ENCODE measurements at places on chromosomes 13 and 19.
A peak's percentile ranks its signal among the peaks of the same experiment; 100 is the strongest.

DNA sequence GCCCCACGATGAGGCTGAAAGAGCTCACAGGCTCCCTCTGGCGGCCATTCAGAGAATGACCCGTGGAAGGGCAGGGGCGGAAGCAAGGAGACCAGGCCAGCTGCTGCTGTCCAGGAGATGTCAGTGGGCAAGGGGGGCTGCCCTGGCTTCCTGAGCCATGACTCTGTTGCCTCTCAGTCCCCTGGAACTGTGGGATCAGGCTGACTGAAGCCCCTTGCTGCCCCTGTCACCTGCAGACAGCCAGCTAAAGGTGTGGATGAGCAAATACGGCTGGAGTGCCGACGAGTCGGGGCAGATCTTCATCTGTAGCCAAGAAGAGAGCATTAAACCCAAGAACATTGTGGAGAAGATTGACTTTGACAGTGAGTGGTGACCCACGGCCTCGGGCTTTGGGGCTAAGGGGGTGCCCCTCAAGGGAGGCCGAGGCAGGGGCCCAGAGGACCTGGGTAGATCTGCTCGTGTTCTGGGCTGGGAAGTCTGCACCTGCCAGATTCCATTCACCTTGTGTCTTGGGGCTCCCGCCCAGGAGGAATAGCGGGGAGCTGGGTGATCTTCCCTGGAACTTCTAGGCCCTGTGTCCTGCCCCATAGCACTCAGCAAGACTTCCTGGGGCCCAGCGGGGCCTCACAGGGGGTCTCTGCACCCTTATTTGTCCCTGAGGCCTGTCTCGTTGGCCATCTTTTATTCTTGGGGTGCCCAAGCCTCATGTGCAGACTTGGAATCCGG, 12.5 kb upstream of the ACTN4 start:
- DNase-seq = peak; percentile 67

DNA sequence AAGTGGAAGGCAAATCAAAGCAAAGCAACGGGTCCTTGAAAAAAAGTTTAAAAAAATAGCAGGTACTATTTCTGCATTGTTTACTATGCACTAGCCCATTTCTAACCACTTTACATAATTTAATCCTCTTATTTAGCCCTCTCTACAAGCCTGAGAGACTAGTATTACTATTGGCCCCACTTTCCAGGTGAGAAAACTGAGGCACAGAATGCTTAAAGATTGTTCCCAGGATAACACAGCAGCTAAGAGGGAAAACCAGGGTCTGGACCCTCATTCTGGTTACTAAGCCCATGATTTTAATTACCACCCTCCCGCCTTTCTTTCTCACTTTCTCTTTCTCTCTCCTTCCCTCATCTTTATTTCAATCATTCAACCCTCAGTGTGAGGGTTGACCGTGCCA, 5.7 kb downstream of the ZSWIM9 start:
- DNase-seq = no peak

DNA sequence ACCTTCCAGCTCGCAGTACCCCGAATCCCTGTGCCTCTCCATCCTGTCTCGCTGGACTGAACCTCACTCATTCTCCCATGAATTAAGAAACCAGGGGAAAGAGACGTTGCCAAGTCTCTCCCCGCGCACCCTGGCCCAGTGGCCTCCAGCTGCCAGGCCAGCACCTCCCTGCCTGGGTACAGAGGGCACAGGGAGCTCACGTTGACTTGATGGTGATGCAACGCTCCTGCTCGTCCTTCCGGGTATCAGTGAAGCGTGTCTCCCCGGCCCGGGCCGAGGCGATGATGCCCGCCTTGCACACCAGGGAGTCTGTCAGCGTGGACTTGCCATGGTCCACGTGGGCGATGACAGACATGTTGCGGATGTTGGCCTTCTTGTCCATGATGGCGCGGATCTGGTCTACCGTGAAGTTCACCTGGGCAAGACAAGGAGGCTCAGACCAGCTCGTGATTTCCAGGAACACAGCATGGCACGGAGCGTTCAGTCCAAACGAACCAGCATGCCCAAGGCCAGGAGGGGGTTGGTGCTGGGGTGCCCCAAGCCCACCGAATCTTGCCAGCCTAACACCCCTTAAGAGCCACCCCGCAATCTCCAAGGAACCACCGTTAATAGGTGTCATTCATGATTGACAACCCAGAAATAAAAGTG, 1.2 kb downstream of the EEF2 start:
- DNase-seq = no peak

- DNase-seq = no peak
These were observed 2.1 kb downstream of the FGF9 start for GRCh38 chr13:21672796-21673538.

DNA sequence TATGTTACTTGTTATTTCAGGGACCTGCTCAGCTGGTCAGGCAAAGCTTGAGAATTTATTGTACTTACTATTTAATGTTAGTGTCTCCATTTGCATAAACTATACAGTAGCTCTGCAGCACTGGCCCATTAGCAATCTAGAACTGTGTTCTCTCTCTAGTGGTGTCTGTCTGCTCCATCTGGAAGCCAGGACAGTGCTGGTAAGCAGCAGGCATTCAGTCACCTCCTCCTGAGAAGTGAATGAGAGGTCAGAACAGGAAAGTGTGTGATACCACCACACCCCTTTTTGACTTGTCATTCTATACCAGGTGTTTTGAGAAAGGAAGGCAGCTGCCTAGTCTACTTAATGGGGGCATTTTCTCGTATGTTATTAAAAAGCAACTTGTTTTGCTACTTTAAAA, 3.9 kb downstream of the COG3 start:
- DNase-seq = no peak
